ENCODE measurements at places on chromosomes 3 and 15. TPM values are rescaled to one million over a fixed set of nuclear protein-coding genes. Genes with fewer than 3 reads are reported as not detected.

DNA sequence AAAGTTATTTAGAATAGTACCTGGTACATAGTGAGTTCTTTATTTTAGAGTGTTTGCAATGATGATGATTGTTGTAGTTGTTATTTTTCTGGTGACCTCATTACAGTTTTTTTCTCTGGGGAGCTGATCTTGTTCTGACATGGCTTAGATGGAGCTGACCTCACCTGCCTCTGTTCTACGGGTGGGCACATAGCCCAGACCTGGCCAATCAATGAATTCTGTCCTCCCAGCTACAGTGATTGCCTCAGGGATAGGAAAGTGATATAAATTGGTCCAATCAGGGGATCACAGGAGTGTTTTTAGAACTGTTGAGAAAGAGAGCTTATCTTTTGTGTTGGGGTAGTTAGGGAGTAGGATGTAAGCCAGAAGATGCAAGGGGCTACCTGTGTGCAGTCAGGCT lies 3.2 kb upstream of the NANOGP8 start:
- H3K36me3 ChIP-seq: no peaks in the 10 kb centered on the region
- no peaks in the 10 kb centered on the region for H3K27me3 ChIP-seq
- no peak overlapping the region for H3K27ac ChIP-seq

- no peaks in the 10 kb centered on the region for H3K4me1 ChIP-seq
- DNase-seq: no peak
- no peaks in the 10 kb centered on the region for H3K36me3 ChIP-seq
- no peaks in the 10 kb centered on the region for H3K27me3 ChIP-seq
- H3K4me3 ChIP-seq: no peak overlapping the region
- H3K27ac ChIP-seq: no peak overlapping the region
Observed at GRCh38 chr3:6262010-6262409, 598.9 kb upstream of the GRM7 start.

GRCh38 chr3:60282866-60283265 lies 968.4 kb downstream of the FHIT start:
- H3K4me1 ChIP-seq: no peaks in the 10 kb centered on the region
- H3K27me3 ChIP-seq: no peaks in the 10 kb centered on the region
- no peak overlapping the region for H3K27ac ChIP-seq
- DNase-seq: no peak
- H3K4me3 ChIP-seq: no peak overlapping the region

DNA sequence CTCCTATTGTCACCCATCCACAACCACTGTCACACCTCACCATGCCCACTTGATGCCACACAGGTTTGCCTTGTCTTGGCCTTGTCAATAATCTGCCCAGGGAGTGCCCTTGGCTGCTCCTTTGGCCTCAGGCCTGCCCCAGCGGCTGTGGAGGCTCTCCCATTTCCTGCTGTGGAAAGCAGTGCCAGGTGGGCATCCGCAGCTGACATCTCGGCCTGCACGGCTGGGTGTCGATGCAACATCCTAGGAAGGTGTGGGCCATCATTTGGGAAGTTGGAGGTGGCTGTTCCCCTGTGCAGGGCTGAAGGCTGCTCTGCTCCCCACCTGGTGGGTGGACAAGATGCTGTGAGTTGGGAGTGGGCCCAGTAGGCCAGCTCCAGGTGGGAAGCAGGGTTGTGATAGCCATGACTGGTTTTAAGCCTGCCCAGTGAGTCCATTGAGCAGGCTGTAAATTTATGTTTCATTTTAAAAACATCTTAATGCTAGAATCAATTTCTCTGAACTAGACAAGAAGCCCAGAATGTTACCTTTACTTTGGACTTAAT lies 12.5 kb downstream of the DNAH1 start:
- no peaks in the 10 kb centered on the region for H3K4me1 ChIP-seq
- no peaks in the 10 kb centered on the region for H3K36me3 ChIP-seq
- no peaks in the 10 kb centered on the region for H3K27me3 ChIP-seq
- H3K27ac ChIP-seq: no peak overlapping the region

ZIC4 gene
- not detected for total RNA-seq

DNA sequence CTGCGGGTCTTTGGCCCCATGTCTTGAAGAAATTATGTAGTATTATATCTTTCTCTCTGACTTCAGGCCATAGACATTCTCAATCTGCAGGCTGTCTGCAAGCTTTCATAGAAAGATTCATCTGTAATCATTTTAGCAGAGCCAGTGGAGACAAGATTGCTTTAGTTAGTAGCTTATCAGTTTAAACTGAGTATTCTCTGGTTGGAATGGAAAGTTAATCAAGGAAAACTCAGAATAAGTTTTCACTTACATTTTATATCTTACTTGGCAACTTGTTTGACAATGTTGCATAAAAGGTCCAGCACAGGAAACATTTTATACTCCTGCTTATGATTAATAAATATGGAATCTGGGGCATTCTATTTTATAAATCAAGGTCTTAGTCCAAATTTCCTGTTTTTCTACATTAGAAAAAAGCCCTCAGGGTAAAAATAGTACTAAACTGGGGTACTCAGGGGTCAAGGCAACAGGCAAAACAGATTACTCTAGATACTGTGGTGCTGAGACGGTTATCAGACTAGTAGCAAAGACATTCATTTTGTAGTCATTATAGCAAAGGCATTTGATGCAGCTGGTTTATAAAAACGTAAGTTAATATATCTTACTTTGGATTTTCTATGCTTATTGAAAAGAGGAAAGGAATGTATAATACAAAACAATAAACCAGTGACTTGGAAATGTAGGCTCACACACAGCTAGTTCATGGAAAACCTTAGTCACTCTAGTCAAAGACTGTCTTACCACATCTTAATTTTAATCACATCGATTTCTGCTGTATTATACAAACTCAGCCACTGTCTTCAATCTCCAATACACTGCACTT lies 45.2 kb upstream of the FILIP1L start:
- H3K36me3 ChIP-seq: peaks cover 16% of the 10 kb centered on the region
- H3K4me3 ChIP-seq: no peak overlapping the region
- no peaks in the 10 kb centered on the region for H3K27me3 ChIP-seq
- peaks cover 6% of the 10 kb centered on the region for H3K4me1 ChIP-seq
- H3K27ac ChIP-seq: no peak overlapping the region
- no peak for DNase-seq

GRCh38 chr15:39145854-39146625 lies 434.8 kb upstream of the THBS1 start:
- no peaks in the 10 kb centered on the region for H3K27me3 ChIP-seq
- no peak overlapping the region for H3K27ac ChIP-seq
- no peak overlapping the region for H3K4me3 ChIP-seq

DNA sequence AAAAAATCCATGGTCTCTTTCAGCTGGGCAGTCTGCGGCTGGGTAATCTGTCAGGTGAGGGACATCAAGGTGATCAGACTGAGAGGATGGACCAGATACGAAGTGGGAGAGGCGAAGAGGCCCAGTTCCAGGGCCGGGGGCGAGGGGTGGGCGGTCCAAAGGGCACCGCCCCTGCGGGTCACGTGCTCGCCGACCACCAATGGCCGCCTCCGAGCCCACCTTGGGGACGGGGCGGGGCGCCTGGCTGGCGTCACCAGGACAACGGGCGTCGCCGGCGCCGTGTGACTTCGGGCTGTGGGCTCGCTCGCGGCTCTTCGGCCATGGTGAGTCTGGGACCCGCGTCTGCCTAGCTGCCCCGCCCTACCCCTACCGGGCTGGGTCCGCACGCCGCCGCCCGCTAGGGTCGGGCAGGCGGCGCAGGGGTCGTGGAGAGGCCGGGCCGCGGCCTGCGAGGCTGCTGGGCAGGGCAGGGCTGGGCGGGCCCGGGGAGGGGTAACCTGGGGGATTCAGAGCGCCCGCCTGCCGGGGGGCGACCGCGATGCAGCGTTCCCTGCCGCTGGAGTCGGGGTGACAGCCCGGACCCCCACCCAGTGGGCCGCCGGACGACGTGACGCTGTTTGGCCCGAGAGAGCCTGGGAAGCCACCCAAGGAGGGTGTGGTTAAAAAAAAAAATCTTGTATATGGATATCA lies at the start of gene FBXL2:
Gene FBXL2, plus strand, starts transcription at position 250 of the 690 bp plus-strand sequence. Its CDS starts 71 bp downstream, at position 321.
- no peak within 1 kb of the TSS for H3K27ac ChIP-seq
- peak within 1 kb of the TSS; percentile 82 for H3K4me3 ChIP-seq
- peak; percentile 45 for DNase-seq
- H3K36me3 ChIP-seq: no peaks in the 10 kb centered on the region
